Iris pigment epithelial cell (primary cell): ENCODE measurements at places on chromosomes 12 and 14.

DNA sequence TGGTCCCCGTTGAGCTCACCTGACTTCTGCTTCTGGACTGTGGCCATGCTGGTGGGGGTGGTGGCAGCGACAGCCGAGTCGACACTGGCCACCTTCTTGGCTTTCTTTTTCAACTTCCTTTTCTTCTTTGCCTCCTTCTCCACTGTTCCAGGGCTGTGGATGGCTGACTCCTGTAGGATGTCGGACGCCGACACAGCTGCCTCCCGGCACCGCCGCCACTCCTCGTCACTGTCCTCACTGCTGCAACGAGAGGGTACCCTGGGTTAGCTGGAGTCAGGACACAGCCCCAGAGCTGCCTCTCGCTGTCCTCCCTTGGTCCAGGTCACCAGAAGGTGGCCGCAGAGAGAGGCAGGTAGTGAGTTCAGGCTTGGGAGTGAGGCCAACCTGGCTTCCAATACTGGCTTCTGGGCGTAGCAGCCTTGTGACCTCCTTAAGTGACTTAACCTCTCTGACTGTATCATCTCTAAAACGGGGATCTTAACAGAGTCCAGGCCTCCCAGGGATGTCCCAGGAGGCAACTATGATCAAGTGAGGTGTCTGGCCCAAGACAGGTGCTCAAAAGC, 12.0 kb downstream of the C12orf43 start:
- no peak for DNase-seq

DNA sequence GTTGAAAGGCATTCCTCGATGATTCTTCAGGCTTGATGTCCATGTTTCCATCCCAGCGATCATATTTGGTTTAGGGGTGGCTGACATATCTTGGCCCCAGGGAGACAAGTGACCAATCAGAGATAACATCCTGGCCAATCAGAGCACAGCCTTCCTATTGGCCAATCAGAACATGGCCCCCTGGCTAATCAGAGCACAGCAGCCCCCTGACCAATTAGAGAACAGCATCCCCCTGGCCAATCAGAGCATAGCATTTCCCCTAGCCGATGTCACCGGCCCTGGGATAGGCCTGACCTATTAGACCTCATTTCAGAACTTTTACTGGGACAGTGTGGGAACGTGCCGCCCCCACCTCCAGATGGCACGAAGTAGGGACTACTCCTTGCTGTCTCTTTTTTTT, 182.2 kb downstream of the AACS start:
- DNase-seq: no peak

- no peak for DNase-seq
Measured at GRCh38 chr14:69318241-69318640, 58.3 kb downstream of the GALNT16 start.

DNA sequence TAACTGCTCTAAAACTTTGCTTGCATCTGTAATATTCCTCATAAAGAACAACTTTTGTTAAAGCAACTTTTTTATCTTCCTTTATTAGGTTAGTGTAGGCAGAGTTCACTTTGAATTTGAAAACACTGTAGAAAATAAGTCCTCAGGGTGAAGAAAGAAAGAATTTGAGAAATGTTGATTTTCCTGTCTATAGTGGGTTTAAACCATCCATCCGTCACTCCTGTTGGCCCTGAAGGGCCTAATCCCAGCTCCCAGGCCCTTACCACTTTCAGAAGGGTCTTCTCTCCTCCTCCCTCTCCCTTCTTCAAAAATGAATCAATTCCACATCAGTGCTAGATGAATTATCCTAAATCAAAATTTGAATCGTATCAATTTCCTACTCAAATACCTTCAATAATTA, 4.9 kb upstream of the SLC2A3 start:
- DNase-seq: no peak

- no peak for DNase-seq
Measured at GRCh38 chr12:56677680-56678079, 10.4 kb downstream of the PTGES3 start.

DNA sequence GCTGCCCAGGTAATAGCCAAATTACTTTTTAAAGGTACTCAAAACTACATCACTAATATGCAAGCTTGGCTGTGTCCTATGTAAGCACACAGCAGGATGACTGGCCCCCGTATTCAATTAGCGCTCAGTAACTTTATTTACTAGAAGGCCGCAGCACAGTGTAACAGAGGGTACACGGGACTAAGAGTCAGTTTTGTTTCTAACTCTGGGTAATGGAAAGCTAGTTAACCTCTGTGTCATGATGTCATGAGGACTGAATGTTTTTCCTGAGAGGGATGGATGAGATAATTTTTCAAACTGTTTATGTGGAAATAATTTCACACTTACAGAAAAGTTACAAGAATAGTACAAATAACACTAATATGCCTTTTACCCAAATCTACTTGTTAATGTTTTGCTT, 27.1 kb downstream of the GALNT4 start:
- peak; percentile 28 for DNase-seq

GRCh38 chr14:60116181-60116580, 24.5 kb downstream of the PCNX4 start:
- peak; percentile 20 for DNase-seq

GRCh38 chr12:132651444-132652100, 33.0 kb downstream of the P2RX2 start:
- DNase-seq: no peak

DNA sequence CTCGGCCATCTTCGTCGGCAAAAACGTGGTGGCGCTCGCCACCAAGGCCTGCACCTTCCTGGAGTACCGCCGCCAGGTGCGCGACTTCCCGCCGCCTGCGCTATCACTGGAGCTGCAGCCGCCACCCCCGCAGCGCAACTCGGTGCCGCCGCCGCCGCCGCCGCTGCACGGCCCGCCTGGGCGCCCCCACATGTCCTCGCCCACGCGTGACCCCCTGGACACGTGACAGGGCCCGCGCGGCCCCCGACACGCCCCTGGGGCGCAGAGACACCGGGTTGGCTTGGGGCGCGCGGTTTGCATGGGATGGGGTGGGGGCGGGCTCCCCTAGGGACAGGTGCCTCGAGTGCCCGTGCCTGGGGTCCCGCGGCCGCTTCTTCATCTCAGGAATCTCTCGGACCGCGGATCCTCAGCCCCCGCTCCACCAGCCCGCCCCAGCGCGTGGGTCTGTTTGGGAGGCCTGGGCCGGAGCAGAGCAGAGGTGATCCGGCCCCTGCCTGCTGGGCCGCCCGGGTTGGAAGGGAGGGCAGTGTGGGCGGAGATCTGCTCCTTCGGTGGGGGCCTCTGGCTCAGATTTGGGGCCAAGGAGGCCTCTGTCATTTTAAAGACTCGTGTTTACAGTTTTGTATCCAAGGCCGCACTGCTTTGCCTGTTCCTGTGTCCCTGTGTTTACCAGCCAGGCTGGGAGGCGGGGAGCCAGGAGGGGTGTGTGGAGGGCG, 3.3 kb downstream of the TMEM121 start:
- DNase-seq: no peak

DNA sequence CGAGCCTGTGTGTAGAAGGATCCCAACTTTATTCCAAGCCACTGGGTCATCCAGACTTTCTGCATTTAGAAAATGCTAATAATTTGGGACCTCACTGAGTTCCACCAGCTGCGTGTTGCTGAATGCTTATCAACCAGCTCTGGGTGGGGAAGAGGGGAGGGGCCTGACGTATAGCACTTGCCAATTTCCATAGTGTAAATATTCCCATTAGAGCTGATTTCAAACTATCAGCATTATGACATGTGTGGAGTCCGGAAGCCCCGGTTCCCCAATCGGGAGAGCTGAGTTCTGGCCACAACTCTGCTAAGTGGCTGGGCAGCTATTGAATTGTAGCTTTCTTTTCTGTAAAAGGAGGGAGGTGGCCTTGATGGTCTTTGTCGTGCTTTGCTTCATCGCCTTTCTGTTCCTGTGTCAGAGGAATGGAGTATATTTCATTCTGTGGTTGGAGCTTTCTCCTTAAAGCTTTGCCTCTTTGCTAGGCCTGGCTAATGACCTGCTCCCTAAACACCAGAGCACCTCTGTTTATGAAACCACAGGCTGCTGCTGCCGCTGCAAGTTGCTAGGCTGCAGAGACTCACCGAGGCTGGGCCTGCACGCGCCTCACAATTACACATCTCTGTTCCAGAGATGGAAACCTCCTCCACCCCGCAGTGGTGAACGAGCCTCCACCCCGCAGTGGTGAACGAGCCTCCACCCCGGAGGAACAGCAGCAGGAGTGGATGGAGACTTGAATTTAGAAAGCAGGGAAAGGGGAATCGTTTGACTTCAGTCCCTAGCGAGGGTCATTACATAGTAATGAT, 7.7 kb upstream of the BCL7A start:
- no peak for DNase-seq

DNA sequence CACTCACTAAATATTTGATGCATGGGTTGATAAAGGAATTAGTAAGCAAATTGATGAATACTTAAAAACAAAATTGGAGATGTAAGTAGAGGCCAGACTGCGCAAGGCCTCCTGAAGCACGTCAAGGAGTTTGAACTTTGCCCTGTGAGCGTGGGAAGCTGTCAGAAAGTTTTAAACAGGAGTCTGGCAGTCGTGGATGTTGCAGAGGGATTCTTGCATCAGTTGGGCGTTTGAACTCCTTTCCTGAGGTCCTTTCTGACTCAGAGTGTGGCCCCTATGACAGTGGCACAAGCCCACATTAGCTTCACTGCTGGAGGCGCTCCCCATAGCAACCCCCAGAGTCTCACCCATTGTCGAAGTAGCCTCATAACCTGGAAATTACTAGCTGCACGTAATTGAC, 17.9 kb upstream of the IL22 start:
- DNase-seq: peak; percentile 61

GRCh38 chr12:67988601-67989021, 636 bp upstream of the IFNG-AS1 start:
- no peak for DNase-seq

GRCh38 chr14:44771496-44771895, 190.3 kb downstream of the KLHL28 start:
- DNase-seq: no peak

DNA sequence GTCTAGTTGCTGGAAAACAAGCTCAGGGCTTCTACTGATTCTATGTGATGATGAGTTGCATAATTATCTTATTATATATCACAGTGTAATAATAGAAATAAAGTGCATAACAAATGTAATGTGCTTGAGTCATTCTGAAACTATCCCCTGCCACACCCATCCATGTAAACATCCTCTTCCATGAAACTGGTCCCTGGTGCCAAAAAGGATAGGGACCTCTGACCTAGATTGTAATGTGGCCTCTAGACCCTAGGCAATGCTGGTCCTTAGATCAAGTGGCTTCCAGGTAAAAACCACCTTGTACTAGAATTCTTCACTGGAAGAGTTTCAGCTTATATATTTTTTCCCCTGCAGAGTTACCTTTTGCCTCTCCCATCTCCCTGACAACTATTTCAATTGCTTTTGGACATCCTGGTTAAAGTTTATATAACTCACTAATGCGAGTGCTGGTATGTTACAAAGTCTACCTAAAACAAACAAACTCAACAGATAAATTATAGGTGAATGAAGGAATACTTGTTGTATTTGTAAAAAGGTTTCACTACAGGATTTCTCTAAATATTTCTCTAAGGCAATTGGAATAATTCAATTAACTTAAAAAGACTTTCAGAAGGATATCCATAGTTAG, 462.5 kb downstream of the NAV3 start:
- DNase-seq: peak; percentile 71

GRCh38 chr12:90292183-90292582, 583.5 kb upstream of the ATP2B1 start:
- no peak for DNase-seq

DNA sequence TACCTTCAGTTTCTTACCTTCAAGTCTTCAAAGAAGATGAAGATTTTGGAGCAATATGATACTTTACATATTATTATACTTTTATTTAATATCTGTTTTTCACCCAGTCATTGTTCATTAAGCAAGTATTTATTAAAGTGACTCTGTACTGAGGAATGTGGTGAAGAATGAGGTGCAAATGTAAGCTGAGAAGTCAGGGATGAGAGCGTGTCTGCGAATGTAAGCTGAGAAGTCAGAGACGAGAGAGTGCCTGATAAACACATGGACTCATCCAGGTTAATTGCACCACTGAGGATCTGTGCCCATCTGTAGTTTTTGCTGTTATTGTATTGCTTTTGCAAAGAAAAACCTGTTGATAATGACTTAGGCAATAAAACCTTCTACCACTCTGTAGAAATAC, 211.9 kb upstream of the FAR2 start:
- peak; percentile 92 for DNase-seq

- DNase-seq: no peak
Measured at GRCh38 chr12:18849761-18850160, 111.8 kb downstream of the CAPZA3 start.

DNA sequence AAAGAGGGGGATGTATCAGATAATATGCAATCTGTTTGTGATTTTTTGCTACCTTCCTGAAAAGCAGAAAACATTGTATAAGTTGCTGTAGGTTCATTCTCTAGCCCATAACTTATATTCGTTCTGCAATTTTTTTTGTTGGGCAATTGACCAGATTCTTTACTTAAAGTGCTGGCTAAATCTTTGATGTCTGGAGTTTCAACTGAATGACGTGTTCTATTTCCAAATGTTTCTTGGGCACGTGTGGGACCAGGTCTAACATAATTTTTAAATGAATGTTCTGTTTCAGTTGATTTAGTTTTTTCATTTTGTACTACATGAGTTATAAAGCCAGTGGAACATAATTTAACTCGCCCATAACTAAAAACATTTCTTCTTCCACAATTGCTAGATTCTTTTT, 3.8 kb downstream of the MLH3 start:
- DNase-seq: no peak

- DNase-seq: no peak
Measured at GRCh38 chr14:44712024-44712815, 205.1 kb upstream of the FSCB start.

GRCh38 chr12:47139000-47139681, 59.4 kb upstream of the AMIGO2 start:
- DNase-seq: no peak

DNA sequence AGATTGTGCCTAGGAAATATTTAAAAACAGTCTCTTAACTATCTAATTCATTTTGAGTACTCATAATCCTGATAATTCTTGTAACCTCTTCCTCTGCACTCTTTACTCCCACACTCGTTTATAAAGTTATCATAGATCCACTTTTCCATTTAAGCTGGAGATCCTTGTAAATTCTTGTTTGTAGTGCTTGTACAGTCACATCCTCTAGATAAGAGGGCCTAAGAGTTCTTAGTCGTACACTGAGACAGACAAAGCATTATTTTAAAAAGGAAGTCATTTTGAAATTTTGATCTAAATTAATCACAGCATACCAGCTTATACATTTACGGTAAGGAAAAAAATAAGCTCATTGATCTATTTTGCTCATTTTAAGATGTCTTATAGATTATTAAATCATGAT, 42.5 kb downstream of the LMO3 start:
- no peak for DNase-seq
